ENCODE measurements at places on chromosomes 3 and 15. TPM values are rescaled to one million over a fixed set of nuclear protein-coding genes. Genes with fewer than 3 reads are reported as not detected.

GRCh38 chr3:72238010-72238691 is 453.2 kb upstream of the PROK2 start:
- H3K4me1 ChIP-seq: peaks cover 4% of the 10 kb centered on the region
- H3K36me3 ChIP-seq: no peaks in the 10 kb centered on the region
- DNase-seq: no peak
- H3K27ac ChIP-seq: no peak overlapping the region
- H3K4me3 ChIP-seq: no peak overlapping the region

GRCh38 chr3:141346418-141346817 is 21.9 kb upstream of the ZBTB38 start:
- H3K36me3 ChIP-seq: no peaks in the 10 kb centered on the region
- no peaks in the 10 kb centered on the region for H3K4me1 ChIP-seq
- no peak for DNase-seq
- no peaks in the 10 kb centered on the region for H3K27me3 ChIP-seq
- no peak overlapping the region for H3K4me3 ChIP-seq

- peaks cover 9% of the 10 kb centered on the region for H3K27me3 ChIP-seq
- H3K4me1 ChIP-seq: no peaks in the 10 kb centered on the region
- no peak for DNase-seq
- no peak overlapping the region for H3K27ac ChIP-seq
- H3K36me3 ChIP-seq: no peaks in the 10 kb centered on the region
These were observed 23.6 kb upstream of the LINGO1 start for GRCh38 chr15:77656294-77656693.

The GNAT1 gene
- not detected for total RNA-seq

The ISLR2 gene
- not detected for total RNA-seq

Measured in activated naive CD4-positive, alpha-beta T cell treated with anti-CD3 and anti-CD28 coated beads for 36 hours (primary cell).